HS-5 (cell line): ENCODE measurements at places on chromosomes 4 and X.

- DNase-seq, result no peak
Observed at GRCh38 chr4:89258506-89258905, 49.1 kb downstream of the GPRIN3 start.

DNA sequence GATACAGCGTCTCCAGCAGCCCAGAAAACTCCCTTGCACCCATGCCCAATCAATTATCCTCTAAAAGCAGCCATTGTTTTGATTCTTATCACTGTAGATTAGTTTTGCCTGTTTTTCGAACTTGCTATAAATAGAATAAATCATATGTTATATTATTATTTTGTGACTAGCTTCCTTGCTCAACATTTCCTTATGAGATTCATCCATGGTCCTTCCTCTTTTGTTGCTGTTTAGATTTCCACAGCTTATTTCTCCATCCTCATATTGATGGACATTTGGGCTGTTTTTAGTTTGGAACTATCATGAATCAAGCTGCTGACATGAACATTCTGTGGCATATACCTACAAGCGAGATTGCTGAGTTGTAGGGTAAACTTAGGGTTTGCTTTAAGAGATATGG is 595.3 kb downstream of the BCOR start:
- no peak for DNase-seq

DNA sequence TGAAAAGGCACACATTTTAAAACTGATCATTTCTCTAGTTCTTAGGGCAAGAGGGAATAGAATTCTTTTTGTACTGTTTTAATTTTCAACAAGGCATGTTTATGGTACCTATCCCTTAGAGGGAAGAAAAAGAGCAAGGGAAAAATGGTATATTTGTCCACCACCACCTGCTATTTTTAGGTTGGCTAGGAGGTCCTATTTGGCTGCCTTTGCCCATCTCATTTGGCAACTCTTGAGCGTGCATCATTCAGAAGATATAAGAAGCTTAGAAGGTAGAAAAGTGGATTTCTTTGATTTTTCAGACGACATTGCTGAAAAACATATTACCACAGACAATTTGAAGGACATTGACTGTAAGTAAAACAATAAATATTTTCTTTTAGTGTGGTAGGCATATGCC is 69.0 kb downstream of the DCK start:
- no peak for DNase-seq

DNA sequence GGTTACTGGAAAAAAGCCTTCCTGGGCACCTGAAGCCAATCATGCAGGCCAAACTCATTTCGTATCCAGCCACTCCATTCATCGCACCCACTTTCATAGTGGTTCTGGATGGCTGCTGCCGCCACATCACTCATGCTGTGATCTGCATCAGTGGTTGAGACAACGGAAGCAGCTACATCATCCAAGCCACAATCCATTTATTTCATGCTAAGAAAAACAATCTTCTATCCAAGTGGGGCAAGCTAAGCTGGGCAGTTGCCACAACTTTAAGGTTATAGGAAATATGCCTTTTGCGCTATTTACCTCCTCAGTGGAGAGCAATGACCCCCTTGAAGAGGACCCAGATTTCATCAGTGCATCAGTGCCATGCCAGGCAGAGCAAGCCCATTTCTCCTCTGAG is 124.6 kb downstream of the GRIA3 start:
- DNase-seq, result no peak

DNA sequence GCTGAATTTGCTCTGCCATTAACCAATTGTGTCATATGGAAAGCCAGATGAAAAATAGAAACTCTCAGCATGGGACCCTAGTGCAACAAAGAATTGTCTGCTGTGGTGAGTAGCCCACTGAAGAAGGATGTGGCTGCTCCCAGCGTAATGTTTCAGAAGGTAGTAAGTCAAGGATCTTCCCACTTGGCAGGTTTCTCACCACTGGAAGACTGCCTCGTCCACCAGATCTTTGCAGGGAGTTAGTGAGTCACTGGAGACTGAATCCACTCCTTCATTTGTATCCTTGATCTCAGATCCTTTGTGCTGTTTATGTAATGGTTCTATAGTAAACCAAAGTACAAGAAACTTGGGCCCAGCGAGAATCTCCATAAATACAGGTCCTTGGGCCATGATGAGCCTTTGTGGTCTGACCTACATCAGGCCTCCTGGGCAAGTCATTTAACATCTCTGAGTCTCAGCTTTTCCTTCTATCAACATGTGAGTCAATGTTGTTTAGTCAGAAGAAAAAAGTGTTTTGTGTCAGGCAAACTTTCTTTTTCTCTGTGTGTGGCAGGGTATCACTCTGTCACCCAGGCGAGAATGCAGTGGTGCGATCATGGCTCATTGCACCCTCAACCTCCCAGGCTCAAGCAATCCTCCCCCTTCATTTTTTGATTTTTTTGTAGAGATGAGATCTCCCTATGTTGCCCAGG is 78.0 kb upstream of the CCDC160 start:
- no peak for DNase-seq

DNA sequence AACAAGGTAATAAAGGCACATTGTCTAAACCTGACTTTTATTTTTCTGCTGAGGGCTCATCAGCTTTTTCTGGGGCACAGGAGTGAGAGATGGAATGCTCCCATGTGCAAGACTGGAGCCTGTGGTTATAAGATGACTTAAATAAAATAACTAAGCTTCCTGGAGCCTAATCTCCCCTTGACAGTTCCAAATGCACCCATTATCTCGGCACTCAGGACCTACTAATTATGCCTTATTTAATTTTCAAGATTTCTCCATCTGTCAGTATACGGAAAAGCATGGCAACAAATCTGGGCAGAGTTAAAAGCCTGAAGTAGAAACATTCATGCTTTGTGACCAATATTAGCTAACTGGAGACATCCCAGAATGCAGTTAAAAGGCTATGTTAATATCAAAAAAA is 416.7 kb upstream of the TEX13C start:
- DNase-seq, result no peak

DNA sequence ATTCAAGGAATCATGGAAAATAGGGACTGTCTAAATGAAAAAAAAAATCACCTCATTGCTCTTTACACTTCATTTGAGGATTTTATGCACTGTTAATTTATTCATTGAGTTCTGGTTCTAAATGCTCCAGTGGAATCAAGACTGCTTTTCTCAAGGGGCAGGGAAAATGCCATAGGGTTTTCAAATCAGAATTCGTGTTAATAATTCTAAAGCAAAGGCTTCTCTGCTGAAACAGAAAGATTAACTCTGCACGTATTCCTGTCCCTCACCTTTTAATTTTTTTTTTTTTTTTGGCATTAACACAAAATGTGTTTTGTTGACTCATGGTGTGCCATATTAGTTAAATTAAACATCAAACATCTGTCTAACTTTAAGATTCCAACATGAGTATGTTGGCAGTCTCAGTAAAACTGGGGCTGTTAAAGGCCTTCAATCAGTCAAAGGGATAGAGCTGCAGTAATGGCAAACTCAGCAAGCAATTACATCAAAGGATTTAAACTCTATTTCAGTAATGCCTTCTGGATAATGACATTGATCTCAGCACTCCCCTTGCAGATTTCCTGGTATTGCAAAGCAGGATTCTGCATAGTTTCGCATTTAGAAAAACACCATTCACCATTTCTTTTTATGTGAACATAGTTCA is 878.1 kb downstream of the RAPGEF2 start:
- DNase-seq, result no peak

- DNase-seq, result no peak
Observed at GRCh38 chr4:100721077-100721476, 203.3 kb upstream of the EMCN start.

DNA sequence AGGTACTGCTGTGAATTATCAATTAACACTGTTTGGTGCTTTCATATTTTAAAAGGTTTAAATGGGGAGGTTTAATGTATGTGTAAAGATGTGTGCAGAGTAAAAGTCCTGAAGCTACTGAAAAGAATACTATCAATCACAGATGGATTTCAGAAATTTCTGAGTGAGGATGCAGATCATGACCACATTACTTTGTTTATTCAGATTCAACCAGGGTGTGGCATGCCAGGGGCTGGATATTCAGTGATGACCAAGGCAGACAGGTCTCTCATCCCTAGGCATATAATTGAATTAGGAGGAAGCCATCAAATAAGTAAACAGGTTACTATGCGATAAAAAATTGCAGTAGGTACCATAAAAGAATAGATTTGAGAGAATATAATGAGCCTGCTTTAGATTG is 28.0 kb upstream of the ANKRD50 start:
- no peak for DNase-seq

- no peak for DNase-seq
Observed at GRCh38 chr4:147530134-147530533, 49.2 kb downstream of the EDNRA start.

GRCh38 chr4:173731257-173731656 is 201.2 kb upstream of the HAND2 start:
- DNase-seq, result no peak

- DNase-seq, result no peak
Observed at GRCh38 chrX:38489341-38489740, 72.0 kb upstream of the TSPAN7 start.

DNA sequence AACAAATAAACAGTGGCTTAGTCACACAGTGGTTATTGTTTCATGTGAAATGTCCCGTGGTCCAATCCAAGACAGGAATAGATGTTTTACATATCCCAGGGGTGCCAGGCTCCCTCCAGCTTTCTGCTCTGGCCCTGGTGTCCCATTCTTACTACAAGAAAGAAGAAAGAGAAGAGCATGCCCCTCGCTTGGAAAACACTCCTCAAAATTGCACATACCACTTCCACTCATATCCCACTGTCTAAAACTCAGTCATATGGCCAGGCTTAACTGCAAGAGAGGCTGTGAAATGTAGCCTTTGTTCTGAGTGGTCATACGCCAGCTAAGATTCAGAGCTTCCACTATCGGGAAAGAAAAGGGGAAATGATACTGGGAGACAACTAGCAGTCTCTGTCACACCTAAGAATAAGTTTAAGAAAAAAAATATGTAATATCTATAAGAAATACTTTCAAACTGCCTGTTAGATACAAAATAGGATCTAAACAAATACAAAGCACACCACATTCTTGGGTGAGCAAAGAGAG is 306.8 kb upstream of the FAM241A start:
- DNase-seq, result no peak

- DNase-seq, result no peak
Observed at GRCh38 chr4:24319387-24319786, 265.0 kb downstream of the DHX15 start.

GRCh38 chrX:107576841-107577240 is 51.5 kb upstream of the PRPS1 start:
- no peak for DNase-seq

DNA sequence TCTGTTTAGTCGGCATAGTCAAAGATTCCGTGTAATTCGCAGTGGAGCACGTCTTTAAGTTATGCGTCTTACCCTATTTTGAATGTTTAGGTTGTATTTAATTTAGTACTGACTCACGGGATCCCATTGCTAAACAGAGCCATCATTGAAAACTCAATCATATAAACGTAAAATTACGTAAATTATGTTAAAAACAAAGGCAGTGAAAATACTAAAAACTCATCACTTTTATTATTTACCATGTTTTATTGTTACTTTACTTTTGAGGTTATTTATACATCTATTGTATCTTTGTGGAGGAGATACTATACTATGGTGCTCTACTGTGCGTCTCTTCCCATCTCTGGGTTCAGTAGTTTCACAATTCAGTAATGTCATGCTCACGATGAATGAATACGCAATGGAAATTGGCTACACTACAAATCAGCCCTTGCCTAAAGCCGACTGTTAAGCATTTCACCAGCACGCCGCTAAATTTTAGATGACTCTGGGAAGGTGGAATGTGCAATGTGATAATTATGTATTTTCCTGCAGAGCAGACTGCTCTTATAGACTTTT is 944 bp downstream of the FUNDC2 start:
- DNase-seq, result peak; percentile 20

GRCh38 chrX:148513661-148514060 is 13.2 kb downstream of the AFF2 start:
- DNase-seq, result no peak

DNA sequence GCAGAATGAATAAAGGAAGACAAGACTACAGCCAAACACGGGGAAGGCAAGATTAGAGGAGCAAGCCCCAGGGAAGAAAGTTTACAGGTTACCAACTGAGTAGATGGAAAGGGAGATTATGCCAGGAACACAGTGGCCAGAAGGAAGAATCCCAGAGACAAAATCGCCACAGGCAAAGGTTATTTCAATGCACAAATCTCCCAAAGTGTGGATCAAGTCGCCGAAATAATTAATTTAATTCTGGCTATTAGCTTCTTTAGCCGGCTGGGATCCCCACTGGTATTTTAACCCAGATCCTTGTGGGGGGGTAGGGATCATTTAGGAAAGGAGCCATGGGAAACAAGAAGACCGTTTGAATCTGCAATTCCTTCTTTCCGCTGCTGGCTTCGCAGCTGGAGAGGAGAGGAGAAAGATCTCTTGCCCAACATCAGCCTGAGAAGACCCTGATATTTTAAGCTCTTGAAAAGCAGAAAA is 171.0 kb downstream of the DHX15 start:
- no peak for DNase-seq

GRCh38 chrX:139554991-139555675 is 24.6 kb downstream of the F9 start:
- no peak for DNase-seq

DNA sequence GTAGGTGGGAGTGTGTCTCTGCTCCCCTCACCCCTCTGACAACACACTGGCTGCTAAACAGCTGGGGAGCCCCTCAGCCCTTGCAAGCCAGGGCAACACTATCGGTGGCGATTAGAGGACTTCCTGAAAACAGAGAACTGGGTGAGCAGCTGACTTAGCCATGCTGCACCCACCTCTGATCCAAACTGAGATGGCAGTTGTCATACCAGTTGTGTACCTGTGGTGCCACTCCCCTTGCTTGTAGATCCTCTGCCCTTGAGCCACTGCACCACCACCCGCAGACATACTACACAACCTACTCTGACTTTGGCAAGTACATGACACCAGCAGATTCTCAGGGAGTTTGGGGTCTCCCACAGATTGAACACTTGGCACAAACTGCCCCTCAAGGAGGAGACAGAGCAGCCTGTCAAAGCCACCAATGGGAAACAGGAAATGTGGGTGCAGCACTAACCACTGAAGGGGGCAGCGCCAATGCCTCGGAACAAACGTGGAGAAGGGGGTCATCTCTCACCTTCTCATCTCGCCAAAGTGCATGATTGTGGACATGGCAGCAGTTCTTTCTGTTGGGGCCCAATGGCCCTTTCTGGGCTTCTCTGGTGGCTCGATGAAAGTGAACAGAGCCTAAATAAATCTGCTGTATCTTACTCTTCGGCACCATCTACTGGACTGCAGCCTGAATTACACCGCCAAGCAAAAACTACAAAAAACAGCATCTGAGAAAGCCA is 119.8 kb downstream of the NEK1 start:
- peak; percentile 6 for DNase-seq

DNA sequence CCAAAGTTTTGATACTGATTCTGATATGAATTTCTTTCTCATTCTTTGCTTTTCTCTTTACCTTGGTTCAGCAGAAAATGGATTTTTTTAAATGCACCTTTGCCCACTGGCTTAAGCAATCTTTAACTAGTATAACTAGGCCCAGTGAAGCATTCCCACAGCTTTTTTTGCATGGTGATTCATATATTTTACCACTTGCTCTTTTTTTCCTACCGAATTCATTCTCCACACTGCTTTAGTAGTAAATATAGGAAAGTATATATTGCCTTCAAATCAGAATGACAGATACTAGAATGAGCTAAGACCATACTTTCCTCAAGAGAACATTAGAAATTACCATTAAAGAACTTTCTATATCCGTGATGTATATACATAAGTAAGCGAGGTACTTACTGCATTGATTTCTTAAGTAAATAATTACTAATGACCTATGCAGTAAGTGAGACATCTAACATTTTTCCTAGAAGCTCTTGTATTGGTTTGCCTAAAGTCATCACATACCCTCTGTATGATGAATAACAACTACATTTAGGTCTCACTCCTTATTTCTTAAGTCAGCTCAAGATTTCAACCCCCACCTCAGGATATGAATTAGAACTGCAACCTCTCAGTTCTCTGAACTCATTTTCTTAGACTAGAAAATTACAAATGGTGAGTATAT is 44.2 kb downstream of the SLC4A4 start:
- no peak for DNase-seq
